Left lobe of liver (tissue), 2 donors: ENCODE measurements at places on chromosomes 7 and 10. TPM values are rescaled to one million over a fixed set of nuclear protein-coding genes. Genes with fewer than 3 reads are reported as not detected.

DNA sequence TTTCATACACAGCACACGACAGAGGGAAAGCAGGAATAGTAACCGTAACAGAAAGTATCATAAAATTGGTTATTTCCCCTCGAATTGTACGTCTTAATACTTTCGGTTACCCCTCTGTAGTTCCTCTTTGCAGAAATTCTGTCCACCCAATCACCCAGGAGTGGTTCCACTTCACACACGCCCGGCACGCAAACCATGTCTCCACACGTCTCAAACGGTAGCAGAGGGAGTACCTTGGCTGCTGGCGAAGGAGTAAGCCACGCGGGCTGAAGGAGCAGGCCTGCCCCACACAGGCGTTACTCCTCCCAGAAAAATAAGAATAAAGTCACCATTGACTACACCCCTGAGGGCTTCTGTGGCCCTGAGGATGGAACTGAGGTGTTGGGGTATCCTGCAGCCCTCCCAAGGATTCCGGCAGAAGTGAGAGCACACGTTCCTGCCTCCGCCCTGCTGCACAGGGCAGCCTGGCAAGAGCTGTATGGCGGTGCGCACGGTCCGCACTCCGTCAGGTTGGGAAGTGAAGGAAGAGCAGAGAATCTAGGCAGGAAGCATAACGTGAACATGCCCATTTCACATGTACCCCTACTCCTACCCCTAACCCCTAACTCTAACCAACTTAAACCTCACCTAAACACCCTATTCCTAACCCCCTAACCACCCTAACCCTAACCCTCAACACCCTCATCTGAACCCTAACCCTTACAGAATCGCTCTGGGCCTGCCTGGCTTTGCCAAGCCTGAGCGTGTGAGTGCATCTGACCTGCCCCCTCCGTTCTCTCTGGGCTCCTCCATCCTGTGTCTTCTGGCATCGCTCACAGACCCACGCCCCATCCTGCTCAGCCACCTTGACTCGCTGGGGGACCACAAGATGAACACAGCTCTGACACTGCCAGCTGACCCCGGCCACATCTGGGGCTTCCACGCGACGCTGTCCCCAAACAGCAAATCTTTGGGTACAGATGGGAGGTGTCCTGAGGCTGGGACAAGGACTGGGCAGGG is 18.2 kb downstream of the GPR146 start:
- no peak for DNase-seq

DNA sequence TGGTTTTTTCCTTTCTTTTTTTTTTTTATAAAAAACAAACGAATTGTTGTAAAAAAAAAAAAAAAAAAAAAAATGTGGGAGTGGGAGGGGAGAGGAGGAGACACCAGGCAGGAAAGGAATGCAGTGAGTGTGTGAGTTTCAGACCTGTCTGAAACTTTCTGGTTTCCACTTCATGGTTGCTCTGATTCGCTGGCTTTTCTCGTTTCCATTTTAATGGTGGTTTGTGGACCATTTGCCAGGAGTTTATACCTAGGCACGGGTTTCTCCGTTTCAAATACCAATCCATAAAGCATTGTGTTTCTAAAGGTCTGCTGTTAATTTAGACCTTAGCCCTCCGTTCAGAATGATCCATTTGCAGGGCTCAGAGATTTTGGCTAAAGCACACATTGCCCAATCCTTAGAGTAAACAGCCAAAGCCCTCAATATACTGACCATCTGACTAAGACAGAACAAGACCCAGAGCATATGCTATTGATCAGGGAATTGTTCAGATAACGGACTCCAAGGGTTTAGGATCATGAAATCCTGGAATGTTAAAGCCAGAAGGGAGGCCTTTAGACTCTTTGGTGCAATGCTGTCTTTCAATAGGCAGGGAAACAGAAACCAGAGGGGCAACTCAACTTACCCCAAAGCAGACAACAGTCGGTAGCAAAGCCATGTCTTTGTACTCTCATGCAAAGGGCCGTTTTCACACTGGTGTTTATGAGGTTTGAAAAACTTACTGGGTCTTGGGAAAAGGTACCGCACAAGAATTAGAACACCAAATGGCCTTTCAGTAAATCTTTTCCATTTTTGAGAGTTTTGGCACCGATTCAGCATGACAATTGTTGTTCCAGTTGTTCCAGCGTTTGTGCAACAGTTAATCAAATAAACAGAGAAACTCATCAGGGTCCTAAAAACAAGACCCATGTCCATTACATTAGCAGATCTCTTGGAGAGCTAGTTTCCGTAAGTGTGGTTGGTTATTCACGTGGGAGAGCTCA is 94.3 kb upstream of the AGBL3 start:
- DNase-seq = peak; percentile 68

DNA sequence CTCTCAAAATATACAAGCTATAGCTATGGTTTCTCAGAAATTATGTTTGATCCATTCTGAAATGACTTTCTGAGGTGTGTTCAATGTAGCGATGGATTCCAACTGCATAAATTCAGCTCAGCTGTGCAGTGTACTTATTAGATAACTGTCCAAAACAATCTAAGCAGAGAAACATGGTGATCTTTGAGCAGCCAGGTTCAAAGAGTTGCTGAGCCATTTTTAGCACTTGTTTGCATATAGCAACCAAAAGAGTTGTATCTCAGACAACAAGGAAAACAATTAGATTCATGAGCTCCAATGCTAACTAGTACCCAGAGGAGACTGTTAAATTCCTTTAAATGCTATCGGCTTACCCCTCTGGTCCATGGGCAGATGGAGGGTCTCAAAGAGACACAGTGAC is 15.9 kb upstream of the KCNIP2 start:
- no peak for DNase-seq

- DNase-seq = no peak
Measured at GRCh38 chr10:22682237-22683139, 31.9 kb downstream of the PIP4K2A start.

- DNase-seq = no peak
Measured at GRCh38 chr7:100370303-100370702, 3.0 kb upstream of the PILRA start.

- DNase-seq = no peak
Measured at GRCh38 chr7:24965831-24966708, 13.9 kb downstream of the OSBPL3 start.

DNA sequence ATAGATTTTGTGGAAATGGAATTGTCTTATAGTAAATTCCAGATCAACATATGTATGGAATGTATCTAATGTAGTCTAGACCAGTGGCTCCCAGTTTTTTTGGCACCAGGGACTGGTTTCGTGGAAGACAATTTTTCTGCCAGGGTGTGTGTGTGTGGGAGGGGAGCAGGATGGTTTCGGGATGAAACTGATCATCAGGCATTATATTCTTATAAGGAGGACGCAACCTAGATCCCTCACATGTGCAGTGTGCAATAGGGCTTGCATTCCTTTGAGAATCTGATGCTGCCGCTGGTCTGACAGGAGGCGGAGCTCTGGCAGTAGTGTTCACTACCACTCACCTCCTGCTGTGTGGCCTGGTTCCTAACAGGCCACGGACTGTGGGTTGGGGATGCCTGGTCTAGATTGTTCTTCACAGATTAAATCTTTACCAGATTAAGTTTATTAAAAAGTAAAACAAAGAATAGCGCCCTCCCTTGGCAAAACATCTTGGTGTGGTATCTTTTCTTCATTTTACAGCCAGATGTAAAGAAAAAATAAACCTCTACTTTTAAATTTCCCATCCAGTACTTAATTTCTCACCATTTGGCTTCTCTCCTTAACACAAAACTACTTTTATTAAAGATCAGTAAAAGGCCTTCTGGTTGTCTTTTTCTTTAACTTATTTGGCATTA is 48.4 kb downstream of the SEPTIN7 start:
- no peak for DNase-seq

DNA sequence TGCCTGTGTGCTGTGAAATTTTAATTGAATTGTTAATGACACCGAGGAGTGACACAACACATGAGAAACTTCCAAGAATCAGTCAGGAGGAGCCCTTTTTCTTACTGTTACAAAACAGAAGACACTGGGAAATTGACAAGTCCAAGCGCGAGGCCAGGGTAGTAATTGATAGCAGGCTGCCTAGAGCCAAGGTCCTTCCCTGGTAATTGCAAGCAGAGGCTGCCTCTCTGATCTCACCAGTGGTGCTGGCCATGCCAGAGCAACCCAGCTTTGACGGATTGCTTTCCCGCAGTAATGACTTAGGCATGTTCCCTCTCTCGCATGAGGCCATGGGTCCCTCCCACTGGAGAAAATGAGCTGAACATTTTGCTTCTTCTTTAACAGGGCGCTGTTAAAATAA is 111.5 kb downstream of the LRMDA start:
- DNase-seq = no peak

GRCh38 chr10:129381741-129382140 is 85.3 kb upstream of the MGMT start:
- DNase-seq = no peak

- no peak for DNase-seq
Measured at GRCh38 chr10:18738835-18739234, 79.6 kb downstream of the ARL5B start.

DNA sequence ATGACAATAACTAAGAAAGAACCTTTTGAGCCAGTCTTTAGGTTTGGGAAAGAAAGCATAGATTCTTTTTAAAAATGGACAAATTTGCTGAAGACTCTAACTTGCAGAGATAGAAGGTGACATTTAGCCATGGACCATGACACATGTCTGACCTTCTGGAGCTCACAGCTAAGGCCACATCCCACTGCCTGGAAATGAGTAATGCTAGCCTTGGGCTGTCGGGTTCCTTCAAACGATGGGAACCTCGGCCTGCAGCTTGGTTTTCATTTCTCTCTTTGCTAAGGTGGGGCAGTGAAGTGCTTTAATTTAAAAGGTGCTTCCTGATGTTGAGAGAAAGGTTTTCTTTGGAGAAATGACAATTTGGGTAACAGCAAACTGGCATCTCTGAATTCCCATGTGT is 223.2 kb downstream of the FANK1 start:
- no peak for DNase-seq

- no peak for DNase-seq
Measured at GRCh38 chr7:134254311-134254710, 62.4 kb downstream of the SLC35B4 start.

DNA sequence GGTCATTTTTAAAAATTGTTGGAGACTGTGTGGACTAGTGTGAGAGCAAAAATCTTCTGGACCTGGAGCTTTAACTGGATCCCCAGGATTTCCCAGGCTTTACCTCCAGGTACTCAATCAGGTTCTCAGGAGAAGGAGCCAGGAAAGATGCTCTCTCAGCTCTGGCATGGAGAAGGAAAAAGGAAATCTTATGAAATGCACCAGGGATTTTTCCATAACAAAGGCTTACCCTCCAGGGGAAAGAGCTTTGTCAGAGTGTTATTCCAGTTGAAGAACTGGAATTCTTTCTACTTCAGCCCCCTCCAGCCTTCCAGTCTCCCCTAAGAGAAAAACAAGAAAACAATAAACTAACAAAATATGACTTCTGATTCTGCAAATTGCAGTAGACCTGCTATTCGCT is 436.7 kb upstream of the ANKRD30A start:
- DNase-seq = no peak

DNA sequence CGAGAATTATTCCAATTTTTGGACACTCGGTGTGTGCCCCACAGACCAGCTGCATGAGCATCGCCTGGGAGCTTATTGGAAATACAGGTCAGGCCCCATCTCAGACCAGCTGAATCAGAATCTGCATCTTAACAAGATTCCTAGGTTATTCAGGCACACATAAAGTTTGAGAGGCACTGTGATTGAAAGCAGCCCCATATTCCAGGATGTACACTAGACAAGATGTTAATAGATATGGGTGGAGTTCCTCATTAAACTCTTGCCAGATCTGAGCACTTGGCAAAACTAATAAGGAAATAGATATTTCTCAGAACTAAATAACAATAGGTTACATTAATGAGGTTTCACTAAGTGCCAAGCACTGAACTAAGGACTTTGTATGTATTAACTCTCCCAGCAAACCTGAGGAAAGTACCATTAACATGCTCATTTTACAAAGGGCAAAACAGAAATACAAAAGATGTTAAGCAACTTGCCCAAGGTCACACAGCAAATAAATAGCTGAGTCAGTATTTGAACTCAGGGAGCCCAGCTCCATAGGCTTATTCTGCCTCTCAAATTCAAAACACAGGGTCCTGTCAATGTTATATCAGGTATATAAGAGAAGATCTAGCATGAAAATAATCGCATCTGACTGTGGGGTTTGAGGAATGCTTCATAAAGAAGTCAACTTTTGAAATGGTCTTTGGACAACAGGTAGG is 29.9 kb downstream of the PPP1R3C start:
- no peak for DNase-seq

GRCh38 chr10:95421782-95422181 is 131.0 kb upstream of the PDLIM1 start:
- DNase-seq = no peak

Gene TRIL
- total RNA-seq = 0.18 TPM

Gene ELN
- 8.1 TPM for total RNA-seq

Gene PRLHR
- not detected for total RNA-seq

Gene TCF7L2
- 18.7 TPM for total RNA-seq

Gene SCART1
- total RNA-seq = 0.53 TPM
